ENCODE measurements at places on chromosomes 4 and X.

DNA sequence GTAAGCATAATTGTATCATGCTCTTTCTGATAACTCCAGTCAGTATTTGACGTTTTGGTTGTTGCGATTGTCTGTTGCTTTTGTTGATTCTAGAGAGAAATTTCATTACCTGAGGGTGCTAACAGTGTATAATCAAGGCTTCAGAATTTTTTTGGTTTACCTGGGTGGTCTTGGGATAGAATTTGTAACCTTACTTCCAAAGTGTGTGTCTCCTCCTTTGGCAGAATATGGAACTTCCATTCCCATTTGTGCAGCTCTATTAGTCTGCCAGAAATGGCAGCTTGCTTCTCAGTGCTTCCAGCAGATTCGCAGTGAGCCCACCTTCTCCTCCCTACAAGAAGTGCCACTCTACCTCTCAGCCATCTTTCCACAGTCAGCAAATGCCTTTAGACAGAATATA is 5.3 kb downstream of the COPS4 start:
- DNase-seq, result no peak

- no peak for DNase-seq
These were observed 735 bp upstream of the CHRDL1 start for GRCh38 chrX:110796407-110796697.

DNA sequence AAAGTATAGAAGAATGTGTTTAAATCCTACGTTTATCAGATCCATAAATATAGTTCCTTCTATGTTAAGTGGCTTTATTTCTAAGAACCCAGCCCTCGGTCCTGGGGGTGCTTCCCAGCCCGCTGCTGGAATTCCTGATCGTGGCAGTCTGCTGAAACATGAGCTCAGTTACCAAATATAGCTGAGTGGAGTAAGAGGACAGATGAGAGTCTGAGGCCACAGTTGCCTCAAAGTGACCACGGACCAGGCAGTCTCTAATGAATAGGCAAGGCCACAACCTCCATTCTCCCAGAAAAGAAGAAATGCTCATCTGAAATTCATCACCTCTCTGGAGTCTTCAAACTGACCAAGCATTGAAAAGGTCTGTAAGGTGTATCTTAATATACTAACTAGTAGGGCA is at the start of gene PALLD:
Gene PALLD (plus strand): TSS at position 219 of the 400 bp plus-strand sequence.
- no peak for DNase-seq

DNA sequence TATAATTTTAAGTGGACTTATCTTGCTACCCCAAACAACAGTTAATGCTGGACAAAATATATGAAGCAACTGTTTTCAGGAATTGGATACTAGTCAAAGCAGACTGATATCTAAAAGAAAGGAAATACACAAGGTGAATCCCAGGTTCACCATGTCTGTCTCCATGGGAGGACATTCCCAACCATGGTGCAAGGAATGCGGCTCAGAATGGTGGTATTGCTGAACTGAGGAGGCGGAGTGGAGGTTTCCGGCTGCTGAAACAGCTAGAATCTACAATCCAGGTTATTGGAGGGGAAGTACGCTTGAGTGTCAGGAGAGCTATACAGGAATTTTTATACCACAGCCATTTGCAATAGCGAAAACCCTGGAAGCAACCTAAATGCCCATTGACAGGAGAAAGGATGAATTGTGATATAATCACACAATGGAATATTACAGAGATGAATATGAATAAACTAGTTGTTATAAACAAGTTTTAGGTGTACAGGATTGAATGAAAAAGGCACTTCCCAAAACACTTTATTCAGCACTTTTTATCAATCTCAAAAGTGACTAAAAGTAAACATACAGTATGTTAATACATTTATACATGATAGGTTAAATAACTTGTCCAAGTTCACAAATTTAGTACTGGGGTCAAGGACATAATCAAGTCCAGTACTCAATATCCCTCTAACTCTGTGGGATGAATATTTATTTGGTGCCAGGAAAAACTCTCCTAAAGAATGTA is 9.0 kb downstream of the HMGB2 start:
- no peak for DNase-seq

DNA sequence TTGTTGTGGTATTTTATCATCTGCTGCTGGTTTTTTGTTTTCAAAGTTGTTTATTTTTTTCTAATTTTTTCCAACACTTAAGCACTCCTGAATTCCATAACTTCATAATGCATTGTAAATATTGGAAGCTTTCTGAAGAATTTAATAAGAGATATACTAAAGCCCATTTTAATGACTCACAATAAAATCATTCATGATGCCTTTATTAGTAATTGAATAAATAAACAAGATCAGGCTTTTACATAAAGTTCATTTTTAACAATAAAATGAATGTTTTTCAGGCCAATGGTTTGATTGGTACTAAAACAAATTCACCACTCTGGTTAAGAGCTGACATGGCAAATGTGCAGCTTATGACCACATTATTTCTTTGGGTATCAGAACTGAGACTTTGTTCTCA is 408.2 kb upstream of the SMIM31 start:
- DNase-seq, result no peak

DNA sequence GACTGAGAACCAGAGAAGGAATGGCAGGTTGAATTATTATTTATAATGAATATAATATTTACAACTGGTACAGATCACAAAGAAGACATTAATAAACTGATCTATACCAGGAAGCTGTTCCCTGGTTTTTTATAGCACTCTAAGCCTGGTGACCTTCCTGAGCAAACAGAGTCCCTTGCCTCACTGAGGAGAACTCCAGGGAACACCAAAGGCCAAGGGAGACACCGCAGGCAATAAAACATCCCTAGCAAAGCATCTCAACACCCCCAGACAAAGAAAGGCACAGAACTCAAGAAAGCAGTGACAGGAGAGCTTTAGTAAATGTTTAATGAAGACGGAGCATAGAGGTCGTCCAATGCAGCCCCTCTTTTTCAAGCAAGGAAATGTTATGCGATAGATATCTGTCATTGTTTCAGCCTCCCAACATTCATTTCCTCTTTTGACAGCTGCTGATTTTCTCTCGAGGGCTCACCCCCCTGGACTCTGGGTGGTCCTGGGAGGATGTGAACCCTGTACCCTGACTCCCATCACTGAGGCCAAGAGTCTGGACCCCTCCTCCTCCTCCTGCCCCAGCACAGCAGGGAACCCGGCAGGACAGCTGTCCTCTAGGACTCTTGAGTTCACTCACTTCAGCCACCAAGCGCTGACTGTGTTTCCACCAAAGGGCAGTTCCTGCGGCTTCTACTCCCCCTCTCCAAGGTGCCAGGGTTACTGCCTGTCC is 342.5 kb upstream of the GATB start:
- DNase-seq, result no peak

DNA sequence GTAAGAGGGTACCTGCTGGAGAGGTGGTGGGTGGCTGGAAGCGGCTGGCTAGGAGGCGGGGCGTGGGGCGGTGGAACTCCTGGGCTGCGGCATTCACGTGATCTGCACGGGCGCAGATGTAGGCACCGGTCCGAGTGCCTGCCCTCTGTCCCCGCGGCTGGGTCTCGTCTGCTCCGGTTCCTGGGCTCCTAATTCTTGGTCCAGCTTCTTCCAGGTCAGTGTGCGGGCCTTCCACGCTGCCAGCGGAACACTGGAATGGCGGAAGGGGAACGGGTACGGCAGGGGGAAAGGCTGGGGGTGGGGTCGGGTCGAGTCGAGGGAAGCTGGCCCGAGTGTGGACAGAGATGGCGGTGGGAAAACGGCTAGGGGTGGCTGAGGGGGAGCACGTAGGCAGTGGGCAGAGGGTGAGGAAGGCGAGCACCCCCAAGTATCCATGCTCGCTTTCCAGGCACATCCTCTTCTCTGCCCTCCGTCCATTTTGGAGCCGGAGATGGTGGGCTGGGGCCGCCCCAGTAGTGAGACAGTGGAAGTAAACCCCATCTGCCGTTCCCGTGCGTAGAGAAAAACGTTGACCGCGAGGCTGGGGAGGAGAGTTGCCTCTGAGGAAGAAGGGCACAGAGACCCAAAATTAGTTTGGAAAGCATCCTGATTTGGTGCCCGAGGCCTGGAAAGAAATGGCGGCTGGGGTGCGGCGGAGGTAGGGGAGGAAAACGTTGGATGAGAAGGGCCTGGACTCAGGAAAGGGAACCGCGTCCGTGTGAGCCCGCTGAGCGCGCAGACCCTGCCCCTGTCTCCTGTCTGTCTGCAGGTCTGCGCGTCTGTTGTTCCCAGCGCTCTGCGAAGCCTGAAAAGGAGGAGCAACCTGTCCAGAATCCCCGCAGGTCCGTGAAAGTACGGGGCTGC is at the start of gene TCEAL4:
Gene TCEAL4 (plus strand): TSS at position 105 of the 903 bp plus-strand sequence. CDS start 1,161 bp downstream, outside the sequence.
- DNase-seq, result no peak

DNA sequence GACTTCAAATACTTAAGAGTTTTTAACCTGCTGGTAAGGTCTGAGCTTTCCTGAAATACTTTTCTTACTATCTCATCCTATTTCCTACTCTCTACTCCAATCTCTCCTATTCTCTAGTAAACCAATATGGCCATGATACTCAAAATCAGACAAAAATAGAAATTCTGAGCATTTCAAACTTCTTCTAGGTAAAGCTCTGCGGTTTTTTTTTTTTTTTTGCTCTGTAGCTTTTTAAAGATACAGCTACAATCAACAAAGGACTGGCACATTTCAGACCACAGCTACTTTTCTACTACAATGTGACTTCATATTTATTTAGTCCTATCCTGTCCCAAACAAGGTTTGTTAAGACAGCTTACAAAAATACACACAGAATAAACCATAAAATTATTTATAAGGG is 31.1 kb downstream of the MAML3 start:
- DNase-seq, result no peak

GRCh38 chr4:34953145-34953799 is 1291.0 kb downstream of the ARAP2 start:
- no peak for DNase-seq

DNA sequence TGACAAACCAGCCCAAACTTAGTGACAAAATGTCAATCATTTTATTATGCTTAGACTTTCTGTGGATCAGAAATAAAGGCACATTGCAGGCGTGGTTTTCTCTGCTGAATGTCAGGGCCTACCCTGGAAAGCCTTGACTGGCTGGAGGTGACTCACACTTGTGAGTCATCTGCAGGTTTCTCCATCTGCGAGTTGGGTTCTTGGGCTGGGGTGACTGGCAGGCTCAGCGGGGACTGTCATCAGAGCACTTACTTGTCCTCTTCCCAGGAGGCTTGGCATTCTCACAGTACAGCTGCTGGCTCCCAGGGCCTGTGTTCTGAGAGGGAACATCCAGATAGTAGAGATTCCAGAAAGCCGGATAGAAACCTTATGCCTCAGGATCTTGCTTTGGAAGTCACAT is 153.8 kb upstream of the AGA start:
- no peak for DNase-seq

DNA sequence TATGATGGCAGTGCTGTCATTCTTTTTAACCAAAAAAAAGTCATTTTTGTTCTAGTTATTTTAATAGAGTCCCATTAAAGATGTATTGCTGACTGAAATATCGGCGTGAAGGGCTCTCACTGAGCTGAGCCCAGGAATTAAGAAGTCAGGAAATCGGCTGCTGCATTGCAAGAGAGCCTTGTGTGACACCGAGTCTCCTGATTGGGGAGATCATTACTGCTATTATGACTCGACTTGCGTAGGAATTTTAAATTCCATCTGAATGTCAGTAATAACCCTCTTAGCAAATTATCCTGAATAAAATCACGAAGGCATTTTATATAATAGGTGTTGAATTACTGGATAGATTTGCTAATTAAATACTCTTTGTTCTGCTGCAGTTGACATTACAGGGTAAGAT is 111.5 kb downstream of the POLA1 start:
- DNase-seq, result no peak

DNA sequence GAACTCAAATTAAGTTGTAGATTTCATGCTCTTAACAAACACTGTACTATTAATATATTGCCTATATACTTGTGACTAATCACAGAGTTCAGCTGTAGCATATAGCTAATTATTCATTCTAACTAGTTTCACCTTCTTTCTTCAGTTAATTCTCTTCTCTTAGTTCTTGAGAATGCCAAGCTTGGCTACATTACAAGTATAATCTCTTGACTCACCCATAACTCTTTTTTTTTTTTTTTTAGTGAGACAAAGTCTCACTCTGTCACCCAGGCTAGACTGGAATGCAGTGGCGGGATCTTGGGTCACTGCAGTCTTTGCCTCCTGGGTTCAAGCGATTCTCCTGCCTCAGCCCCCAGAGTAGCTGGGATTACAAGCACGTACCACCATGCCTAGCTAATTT is 5.4 kb downstream of the KLHL5 start:
- no peak for DNase-seq

DNA sequence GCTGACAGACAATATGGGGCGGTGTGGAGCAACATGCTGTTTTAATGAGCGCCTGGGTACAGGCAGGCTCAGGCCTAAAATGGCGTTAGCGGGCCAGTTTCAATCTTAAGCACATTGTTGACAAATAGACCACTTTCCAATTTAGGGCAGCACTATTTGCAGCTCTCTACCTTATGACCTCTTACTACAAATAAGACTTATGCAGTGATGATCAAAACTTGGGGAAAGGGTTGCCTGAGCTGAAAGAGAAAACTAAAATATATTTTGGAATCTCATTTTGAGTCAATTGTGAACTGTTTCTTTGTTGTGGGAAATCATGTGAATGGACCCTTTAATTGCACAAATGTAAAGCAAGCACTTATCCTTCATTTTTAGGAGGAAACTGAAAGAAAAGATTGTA is 25.5 kb upstream of the GPAT3 start:
- DNase-seq, result no peak

- DNase-seq, result no peak
These were observed 35.6 kb downstream of the BCLAF3 start for GRCh38 chrX:19955306-19955705.

- DNase-seq, result no peak
These were observed 133.0 kb upstream of the TMLHE start for GRCh38 chrX:155745792-155746191.

- no peak for DNase-seq
These were observed 132.3 kb upstream of the NR3C2 start for GRCh38 chr4:148574502-148574901.

DNA sequence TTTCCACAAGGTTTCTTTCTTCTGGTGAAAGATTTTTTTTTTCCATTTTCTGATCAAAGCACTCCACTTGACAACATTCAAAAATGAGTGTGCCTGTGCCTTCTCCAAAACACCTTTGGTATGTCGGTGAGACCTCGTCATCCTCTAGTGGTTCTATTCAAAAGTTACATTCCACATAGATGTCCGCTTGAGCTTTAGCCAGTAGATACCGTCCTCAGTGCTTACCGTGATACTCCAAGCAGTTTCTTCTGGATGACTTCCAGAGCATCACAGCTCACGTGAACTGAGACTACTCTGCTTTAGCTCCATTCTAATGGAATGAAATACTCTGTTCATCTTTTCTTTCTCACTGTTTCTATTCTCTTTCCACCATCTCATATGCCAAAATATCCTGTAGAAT is 38.2 kb upstream of the VEGFC start:
- DNase-seq, result no peak

DNA sequence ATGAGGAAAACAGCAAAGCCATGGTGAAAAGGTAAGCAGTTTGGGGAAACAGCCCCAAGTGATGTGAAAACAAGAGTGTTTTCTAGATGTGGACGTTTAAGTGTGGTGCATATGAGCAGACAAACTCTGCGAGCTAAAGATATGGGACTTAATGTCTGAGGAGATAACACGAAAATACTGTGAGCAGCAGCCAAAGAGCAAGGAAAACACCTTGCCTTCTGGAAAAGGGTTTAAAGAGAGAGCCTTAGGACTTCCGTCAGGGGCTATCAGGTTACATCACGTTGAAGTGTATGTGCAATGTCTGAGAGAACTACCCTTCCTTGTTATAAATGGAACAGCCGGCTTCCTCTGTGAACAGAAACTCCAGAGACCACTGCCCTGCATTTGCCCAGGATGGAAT is 54.2 kb downstream of the LEF1 start:
- DNase-seq, result no peak

Data from effector memory CD4-positive, alpha-beta T cell (primary cell).